ENCODE measurements at places on chromosomes 4 and X.

DNA sequence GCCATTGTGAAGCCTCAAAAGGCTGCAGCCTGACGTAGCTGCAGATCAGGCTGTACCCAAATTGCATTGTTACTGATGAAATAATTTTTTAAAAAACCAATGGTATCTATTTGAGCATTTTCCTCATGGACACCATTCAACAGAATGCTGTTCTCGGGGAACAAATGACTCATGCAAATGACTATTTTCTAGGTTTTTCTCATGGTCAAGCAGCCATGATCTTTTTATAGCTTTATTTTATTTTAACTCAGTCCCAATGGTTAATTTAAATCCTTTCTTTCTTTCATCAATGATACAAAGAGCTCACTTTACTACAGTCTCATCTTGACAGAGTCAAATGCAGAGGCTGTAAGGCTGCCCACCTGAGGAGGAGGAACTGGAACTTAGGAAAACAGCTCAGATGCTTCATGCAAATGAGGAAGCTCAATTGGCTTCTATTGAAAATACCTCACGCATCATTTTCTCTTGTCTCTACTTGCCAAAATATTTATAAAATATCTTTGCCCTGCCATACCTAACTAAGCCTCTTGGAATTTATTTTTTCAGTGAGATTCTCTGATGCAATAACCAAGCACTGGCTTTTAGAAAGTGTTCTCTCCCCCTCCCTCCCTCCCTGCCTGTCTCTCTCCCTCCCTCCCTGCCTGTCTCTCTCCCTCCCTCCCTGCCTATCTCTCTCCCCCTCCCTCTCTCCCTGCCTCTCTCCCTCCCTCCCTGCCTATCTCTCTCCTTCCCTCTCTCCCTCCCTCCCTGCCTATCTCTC, 81.0 kb downstream of the SORBS2 start:
- no peak for DNase-seq

- no peak for DNase-seq
These were observed 140.2 kb downstream of the LDB2 start for GRCh38 chr4:16758255-16758654.

GRCh38 chr4:40264497-40264896, 67.7 kb downstream of the RHOH start:
- no peak for DNase-seq

- no peak for DNase-seq
These were observed 811.5 kb upstream of the TENM3 start for GRCh38 chr4:181431661-181432060.

DNA sequence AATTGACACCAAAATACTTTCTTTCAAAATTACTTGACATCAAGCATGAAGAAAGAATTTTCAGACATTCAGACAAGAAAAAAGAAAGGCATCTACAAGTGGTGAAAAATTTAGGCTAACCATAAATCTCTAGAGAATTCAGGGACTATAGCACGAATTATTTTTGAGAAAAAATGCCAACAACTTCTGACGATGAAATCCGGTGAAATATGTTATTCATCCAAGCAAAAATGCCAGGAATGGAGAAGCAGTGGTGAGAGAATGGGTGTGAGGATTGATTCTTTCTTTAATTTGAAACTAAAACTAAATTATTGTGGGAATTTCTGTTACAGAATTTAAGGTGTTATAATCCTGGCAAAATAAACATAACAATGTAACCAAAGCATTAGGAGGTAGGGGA, 69.4 kb upstream of the SORBS2 start:
- DNase-seq = no peak

DNA sequence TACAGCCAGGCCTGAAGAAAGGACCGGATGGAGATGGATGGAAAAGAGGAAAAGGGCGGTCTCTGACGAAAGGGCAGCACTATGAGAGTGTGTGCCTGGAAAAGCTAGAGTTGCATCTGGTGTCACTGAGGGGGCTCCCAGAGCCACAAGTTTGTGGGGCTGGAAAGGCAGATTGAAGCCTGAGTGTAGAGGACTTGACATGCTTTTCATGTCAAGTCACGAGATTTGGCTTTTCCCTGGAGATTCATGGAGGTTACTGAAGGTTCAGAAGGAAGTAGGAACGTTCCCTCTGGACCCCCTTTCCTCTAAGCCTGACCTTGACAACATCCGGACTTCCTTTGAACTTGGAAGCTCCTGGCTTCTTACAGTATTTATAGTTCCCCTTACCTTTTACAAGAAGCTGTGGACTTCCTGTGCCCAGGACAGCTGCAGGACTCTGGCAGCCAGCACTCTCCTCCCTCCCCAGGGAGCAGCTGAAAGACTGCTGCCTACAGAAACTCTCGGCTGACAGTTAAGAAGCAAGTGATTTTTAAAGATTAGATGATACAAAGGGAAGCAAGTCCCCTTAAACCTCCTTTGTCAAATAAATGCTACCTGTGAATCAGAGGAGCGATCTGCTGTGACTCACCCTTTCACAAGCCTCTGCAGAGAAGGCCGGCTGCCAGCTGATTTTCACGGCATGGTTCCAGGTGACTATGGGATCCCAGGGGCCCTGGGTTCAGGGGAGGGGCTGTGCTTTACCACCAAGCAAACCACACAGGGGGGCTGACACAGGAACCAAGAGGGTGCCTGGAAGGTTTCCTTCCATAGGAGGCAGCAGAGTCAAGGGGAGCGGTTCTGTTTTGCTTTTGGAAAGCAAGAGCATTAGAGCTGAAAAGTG, 72.9 kb upstream of the STIM2 start:
- DNase-seq = peak; percentile 27

DNA sequence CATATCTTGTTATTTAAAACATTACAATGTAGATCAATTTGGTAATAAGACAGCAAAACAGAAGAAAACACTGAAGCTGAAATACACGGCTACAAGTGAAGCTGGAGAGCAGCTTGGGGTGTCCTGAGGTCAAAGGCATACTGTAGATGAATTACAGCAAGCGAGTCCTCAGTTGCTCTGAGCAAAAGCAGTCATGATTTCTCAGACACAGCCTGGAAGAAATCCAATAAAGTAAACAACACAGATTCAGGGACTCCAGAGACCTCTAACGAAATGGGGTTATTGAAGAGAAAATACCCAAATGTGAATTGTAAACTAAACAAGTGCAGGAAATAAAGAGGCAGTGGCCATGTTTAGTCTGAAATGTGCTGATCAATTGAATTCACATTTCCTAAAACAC, 324.4 kb downstream of the CAMK2D start:
- DNase-seq = no peak

DNA sequence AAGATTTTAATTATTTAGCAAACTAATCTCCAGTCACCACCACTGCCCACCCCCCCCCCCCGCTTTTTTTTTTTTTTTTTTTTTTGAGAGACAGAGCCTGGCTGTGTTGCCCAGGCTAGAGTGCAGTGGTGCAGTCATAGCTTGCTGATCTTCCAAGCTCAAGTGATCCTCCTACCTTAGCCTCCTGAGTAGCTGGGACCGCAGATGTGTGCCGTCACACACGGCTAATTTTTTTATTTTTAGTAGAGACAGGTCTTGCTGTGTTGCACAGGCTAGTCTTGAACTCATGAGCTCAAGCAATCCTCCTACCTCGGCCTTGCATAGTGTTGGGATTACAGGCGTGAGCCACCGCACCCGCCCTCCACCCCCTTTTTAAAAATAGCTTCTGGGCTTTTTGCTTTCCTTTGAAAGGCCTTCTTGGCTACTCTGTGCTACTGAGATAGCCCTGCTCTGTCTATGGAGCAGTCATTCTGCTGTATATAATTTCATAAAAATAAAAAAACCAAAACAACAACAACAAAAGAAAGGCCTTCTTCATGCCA, 18.7 kb downstream of the TXLNG start:
- DNase-seq = no peak

- no peak for DNase-seq
These were observed 21.2 kb downstream of the USP17L30 start for GRCh38 chr4:9384126-9384525.

- DNase-seq = no peak
These were observed 50.5 kb upstream of the ADGRG2 start for GRCh38 chrX:19172741-19173140.

GRCh38 chr4:136748773-136749172, 783.5 kb downstream of the PCDH18 start:
- no peak for DNase-seq

DNA sequence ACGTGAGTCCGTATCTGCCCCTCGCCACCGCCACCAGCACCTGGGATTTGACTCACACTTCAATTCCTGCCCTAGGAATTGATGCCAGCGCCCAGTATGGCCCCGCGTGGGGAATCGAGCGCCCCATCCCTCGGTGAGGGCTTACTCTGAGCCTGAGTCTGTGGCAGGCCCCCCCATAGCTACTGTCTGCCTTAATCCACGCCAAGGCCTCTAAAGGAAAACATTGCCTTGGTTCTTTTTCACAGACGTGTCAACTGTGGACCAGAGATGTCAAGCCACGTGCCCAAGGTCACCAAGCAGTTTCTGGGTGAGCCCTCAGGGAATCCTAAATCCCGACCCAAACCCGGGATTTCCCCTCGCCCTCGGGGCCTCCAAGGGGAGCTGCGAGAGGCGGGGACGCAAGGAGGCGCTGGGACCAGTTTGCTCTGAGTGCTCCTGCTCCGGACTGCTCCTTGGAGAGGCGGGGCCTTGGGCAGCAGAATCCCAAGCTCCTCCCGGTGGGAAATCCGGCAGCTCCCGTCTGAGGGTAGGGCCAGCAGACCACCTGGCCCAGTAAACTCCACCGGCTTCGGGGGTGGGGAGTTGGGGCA, 12.9 kb downstream of the MSX1 start:
- DNase-seq = no peak

GRCh38 chrX:24019448-24019847, 7.5 kb downstream of the KLHL15 start:
- DNase-seq = no peak

DNA sequence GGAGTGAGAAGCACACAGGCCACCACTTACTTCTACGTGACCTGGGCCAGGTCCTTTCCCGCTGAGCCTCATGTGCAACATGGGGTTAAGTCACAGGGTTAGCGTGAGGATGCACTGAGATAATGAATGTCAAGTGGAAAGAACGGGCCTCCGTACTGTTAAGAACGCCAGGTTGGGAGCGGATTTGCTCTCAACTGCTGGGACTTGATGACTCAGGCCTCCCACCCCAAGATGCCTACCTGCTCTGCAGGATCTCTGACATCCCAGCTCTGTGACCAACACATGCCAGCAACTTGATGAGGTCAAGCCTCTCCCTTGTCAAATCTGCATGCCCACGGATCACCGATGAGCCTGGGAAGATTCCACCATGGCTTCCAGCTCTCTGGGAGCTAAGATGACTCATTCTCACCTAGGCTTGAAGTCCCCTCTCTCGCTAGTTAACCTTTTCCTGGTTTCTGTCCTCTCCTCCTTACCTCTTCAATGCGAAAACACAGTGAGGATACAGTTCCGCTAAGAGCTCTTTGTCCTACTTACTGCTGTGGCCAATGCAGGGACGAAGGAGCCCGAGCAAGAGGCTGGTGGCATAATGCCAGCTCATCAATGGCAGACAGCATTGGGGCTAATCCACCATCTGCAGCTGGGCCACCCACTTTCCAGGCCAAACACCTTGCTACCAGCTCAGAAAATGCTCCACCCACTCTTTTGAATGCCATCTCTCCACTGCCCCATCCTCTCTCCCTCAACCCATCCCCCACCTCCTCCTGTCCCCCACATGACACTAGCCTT, 67.6 kb downstream of the PJA1 start:
- DNase-seq = no peak

DNA sequence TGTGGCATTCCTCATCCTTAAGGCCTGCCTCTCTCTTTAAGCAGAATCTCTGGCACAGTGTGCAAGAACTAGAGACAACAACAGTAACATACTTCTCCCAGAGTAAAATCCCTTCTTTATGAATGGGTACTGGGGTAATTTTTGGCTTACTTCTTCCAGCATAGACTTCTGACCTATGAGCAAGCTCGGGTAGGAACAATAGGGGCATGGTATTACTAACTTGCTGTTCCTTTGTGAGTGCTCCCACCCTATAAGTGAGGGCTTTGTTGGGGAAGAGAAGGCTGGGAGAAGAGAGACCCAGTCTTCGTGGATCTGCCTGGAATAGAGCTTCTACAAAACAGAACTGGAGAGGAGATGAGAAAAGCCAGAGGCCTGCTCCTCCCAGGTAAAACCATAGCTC, 30.2 kb downstream of the CLDN2 start:
- DNase-seq = no peak

- no peak for DNase-seq
These were observed 24.2 kb upstream of the IRF2 start for GRCh38 chr4:184498598-184498997.

DNA sequence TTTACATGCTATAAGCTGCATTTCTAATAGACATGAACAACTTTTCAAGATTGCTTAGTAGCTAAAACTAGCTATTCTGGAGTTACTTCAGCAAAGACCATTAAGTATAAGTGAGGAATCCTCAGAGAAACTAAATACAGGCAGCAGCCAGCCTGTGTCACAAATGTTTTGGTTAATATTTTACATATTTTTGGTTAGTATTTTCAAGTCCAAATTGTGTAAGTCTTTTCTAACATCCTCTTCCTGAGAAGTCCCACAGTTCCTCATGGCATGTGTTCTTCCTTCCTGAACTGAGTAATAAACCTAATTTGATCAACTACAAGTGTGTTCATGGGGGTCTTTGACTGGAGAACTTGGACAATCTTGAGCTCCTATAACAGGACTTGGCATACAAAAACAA, 42.4 kb upstream of the MCF2 start:
- DNase-seq = no peak

DNA sequence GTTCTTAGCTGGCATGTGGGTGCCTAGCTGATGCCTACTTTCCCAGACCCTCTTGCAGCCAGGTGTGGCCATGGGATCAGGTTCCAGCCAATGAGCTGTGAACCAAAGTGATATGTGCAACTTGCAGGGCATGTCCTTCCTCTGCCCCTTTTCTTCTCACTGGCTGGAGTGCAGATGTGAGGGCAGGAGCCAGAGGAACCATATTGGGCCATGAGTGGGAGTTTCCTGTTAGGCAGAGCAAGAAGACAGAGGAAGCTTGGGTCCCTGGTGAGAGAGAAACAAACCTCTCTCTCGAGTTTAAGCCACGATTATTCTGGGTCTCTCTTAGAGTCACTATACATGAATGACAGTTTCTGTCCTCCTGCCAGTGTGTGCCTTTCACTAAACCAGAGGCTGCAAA, 120.4 kb upstream of the STX18 start:
- DNase-seq = no peak

- no peak for DNase-seq
These were observed 476.3 kb downstream of the DTHD1 start for GRCh38 chr4:36757580-36758311.

Data from stimulated activated naive B cell treated with anti-CD40 and anti-IgM and Interleukin-4, amounts not matched to agents 10 μg/mL and 1 μg/mL and 100 μg/mL, for 72 hours (primary cell).